ENCODE measurements at places on chromosomes 1 and 21. TPM values are rescaled to one million over a fixed set of nuclear protein-coding genes. Genes with fewer than 3 reads are reported as not detected.

The C1orf146 gene
- not detected for total RNA-seq

DNA sequence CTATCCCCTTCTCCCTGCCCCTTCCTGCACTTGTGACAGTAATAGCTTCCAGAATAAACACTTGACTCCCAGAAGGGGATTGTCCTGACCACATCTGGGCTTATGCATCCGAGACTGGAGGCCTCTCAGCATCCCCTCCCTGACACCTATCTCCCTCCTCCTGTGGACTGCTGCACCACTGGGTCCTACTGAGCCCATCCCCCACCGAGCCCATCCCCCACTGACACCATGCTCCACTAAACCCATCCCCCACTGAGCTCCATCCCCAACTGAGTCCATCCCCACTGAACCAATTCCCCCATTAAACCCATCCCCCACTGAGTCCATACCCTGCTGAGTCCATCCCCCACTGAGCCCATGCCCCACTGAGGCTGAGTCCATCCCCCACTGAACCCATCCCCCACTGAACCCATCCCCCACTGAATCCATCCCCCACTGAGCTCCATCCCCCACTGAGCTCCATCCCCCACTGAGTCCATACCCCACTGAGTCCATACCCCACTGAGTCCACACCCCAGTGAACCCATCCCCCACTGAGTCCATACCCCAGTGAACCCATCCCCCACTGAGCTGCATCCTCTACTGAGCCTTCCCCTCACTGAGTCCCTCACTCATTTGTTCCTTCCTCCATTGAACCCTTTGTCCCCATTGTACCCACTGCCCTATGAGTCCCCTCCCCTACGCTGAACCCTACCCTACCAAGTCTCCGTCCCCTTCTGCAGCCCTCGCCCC, 5.6 kb downstream of the PDZK1IP1 start:
- no peak for DNase-seq

The SPRR2F gene
- total RNA-seq, result not detected

The KRTAP22-1 gene
- not detected for total RNA-seq

The PKP1 gene
- total RNA-seq, result under 0.01 TPM

- no peak for DNase-seq
Measured at GRCh38 chr1:223700942-223701637, 11.2 kb upstream of the CAPN2 start.

DNA sequence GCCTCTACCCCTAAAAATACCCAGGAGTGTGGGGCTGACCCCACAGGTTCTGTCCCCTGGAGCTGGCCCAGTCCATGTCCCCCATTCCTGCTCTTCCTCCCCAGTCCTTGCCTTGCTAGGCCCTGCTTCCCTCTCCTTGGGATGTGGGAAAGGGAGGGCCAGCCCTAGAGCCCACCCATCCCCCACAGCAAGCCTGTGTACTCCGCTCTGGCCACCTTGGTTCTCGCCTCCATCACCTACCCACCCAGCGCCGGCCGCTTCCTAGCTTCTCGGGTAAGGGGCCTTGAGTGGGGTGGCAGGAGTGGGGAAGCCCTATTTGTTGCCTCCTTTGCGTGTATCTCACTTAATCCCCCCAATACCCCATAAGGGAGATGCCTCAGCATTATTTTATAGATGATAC, 6.7 kb downstream of the CLCNKB start:
- DNase-seq, result no peak

DNA sequence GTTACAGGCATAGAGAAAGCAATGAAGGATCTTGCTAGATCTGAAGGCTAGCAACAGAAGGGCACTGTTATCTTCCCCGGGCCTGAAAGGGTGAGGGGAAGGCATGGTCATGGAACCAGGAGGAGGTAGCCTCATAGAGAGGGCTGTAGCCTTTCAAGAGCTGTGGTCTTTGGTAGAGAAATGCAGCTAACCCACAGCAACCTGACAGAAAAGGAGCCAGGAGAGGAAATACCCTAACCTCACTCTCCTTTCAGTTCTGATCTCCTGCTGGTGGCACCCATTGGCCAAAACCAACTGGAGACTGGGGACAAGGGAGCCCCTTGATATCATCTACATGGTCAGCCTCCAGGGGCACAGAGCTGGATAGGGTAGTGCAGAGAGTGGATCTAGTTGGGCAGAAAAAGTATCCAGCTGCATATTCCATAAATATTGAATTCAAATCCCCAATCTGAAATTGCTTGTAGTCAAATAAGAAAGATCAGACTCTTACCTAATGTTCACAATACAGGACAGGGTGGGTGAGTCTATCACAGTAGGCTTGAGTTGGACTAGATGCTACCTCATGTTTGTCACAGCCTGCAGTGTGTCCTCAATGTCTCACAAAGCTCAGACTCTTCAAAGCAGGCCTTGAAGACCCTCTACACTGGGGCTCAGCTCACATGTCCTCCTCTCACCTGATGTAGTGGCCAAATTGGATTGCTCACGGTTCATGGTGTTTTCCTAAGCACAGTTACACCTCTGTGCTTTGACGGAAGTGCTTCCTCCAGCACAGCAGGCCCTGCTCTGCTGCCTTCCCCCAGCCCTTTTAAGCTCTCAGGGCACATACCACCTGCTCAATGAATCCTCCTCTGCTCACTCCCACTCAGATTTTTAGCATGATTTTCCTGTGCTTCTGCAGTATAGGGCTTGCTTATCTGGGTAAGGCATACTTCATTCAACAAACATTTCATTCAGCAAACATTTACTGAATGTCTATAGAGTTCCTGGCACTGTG, 74.1 kb upstream of the JUN start:
- no peak for DNase-seq

DNA sequence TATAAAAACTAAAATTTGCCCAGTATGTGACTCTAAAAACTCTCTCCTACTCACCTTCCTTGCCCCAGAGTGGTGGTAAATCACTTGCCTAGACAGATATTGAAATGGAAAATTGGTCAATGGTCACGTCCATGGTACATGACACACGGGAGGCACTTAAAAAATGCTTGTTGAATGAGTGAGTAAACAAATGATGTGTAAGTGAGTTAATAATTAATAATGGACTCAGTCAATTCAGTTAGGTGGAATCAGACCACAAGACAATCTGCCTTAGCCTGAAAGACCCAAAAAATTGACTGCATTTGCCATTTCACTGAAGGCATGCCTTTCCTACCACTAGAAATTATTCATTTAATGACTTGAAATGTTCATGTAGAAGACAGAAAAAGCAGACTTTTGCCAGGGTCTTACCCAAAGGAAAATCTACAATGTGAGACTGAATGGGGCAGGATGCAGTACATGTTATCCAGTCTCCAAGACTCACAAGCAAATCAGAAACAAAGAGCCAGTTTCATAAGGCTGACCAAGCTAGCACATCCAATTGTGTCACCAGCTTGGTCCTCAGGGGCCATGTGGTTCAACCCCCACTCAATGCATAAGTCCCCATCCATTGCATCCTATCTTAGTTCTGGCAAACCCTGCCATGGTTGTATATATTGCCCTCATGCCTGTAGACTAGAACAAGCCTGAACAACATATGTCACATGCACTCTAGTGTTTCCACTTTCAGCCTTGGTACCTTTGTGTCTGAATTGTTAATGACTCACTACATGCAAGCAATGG, 73.6 kb downstream of the TBX15 start:
- no peak for DNase-seq

The FAM3B gene
- total RNA-seq, result not detected

DNA sequence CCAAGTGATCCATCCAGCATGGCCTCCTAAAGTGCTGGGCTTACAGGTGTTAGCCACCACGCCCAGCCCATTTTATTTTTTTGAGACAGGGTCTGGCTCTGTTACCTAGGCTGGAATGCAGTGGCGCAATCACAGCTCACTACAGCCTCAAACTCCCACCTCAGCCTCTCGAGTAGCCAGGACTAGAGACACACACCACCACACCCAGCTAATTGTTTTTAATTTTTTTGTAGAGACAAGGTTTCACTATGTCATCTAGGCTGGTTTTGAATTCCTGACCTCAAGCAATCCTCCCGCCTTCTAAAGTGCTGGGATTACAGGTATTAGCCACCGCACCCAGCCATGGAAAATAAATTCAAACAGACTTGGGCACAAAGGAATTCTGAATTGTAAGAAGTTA, 31.9 kb downstream of the PUM1 start:
- no peak for DNase-seq

- no peak for DNase-seq
Measured at GRCh38 chr1:204232526-204232925, 18.7 kb upstream of the GOLT1A start.

- DNase-seq, result no peak
Measured at GRCh38 chr1:73673971-73674370, 524.0 kb downstream of the LRRIQ3 start.

DNA sequence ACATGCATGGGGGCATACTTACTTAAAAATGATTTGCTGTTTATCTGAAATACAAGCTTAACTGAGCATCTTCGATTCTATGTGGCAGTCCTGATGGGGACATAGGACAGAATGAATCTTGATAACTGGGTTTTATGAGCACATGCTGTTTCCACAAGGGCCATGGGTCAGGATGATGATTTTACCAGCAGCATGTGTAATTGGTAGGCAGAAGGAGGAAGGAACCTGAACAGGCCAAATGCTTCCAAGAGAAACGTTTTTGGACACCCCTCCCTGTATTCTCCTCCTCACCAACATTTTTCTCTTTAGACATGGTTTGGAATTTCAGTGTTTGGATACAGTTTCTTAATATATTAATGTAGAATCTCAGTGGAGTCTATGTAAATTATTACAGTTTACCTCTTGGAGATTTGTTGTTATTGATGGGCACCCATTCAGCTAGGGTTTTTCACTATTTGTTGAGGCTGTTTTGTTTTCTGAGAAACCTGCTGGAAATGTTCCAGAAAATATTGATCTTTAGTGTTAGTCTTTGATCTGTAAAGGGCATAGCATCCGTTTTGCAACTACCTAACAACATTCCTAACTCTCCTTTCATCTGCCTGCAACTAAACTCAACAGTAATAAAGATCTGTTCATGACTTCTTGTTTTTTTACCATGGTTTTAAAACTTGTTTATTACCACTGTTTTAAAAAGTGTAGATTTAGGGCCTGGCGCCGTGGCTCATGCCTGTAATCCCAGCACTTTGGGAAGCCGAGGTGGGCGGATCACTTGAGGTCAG, 42.0 kb downstream of the TBCE start:
- no peak for DNase-seq

The CSMD2 gene
- total RNA-seq, result under 0.01 TPM

GRCh38 chr1:178513278-178513983, 522 bp downstream of the TEX35 start:
- no peak for DNase-seq

DNA sequence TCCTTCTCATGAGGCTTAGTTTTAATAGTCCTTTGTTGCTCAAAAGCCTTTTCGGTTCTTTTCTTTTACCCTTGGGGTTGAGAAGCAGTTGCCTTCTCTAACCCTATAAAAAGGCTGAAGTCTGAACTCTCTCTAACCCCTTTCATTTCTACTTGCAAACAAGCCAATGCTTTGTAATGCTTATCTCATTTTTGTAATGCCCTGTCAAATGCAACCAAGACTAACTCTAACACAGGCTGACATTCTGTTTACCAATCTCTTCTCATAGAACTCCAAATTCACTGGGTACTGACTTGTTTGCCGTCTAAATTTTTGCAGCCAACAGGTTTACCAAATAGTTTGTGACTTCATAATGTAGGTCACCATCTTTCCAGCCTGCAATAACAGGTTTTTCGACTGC, 233.9 kb upstream of the SNX7 start:
- DNase-seq, result no peak

DNA sequence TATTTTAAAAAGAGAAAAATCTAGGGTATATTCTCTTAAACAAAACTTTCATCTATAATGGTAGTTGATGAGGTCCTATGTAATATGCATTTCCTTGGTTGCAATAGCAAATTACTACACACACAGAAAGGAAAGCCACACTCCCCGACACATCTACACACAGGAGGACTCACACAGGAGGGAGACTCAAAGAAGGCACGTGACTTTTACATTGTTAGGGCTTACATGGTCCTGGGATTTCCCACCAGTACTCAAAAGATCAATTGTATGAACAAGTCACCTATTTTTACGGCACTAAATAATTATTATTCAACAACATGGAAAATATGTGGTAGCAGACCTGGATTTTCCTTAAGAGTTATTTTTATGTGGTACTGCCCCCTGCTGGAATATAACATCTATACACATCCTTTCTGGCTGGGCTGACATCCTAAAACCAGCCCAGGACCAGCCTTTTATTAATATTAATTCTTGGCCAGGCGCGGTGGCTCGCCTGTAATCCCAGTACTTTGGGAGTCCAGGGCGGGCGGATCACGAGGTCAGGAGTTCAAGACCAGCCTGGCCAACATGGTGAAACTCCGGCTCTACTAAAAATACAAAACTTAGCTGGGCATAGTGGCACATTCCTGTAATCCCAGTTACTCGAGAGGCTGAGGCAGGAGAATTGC, 33.9 kb upstream of the LGALS8 start:
- DNase-seq, result no peak

The FAM78B gene
- 0.13 TPM for total RNA-seq

DNA sequence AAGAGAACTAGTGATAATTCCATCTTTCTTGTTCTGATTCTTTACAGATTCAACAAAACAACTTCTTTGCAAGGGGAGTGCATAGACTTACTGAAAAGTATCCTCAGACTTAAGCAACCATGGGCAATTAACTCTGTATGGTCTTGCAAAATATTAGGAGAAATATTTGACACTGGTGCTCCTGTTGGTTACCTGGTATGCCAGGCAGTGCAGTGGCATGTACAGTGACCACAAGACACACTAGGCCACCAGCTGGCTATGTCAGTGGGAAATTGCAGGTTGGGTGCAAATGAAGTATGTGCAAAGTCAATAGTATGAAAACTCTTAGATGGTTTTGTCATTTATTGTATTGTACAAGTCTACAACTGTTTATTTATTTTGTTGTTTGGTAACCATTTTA, 34.5 kb downstream of the EPS15 start:
- no peak for DNase-seq

- DNase-seq, result no peak
Measured at GRCh38 chr1:86018283-86018923, 138.2 kb downstream of the COL24A1 start.

GRCh38 chr1:210731193-210731592, 402.5 kb downstream of the HHAT start:
- no peak for DNase-seq

- DNase-seq, result no peak
Measured at GRCh38 chr1:109625176-109625575, 5.5 kb downstream of the AMPD2 start.

The IVL gene
- total RNA-seq, result under 0.01 TPM

DNA sequence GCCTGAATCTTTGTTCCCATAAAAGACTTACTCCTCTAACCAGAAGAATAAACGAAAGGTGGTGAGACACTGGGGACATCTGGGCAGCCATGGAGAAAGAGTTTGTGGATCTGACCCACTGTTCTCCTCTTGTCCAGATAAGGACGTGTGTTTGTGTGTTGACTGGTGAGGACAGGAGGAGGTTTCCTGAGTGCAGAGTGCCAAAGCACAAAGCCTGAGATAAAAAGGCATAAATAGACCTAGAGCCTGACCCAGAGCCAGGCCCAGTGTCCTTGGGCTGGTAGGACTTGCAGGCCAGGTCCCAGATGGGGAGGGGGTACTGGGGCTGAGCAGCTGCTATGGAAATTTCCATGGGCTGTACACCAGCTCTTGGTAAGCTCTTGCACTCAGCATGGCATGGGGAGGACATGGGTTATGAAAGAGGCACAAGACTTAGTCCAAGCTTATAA, 19.6 kb upstream of the COQ8A start:
- DNase-seq, result no peak

GRCh38 chr1:201349092-201349491, 28.4 kb downstream of the TNNT2 start:
- no peak for DNase-seq

Data from pulmonary artery endothelial cell (primary cell).